ENCODE measurements at places on chromosomes 3 and 15.

- DNase-seq: peak; percentile 60
Observed at GRCh38 chr15:63504979-63505841, 817 bp downstream of the USP3 start.

DNA sequence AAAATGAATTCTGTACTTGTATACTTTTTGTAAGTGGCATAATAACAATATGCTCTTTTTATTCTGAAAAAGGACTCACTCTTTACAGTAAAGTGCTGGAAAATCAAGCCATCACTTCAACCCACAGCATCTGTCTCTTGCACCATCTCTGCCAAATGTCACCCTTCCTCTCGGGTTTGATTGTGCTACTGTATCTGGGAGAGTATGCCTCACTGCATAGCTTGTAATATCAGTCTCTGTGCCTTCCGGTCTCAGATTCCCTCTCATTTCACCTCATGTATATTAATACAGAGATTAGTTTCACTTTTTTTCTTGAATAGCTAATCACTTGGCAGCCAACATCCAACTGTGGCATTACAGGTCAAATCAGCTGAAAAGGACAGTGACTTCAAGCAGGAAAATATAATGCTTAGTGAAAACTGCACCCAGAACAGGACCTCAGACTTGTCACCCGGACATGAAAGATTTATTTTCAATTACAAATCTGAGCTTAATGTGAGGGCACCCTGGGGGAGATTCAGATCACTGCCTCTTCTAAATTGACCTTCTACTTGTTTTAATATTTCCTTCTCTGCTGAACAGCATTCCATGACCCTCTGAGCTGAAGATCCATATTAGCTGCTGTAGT, 605.8 kb upstream of the NAALADL2 start:
- peak; percentile 35 for DNase-seq

DNA sequence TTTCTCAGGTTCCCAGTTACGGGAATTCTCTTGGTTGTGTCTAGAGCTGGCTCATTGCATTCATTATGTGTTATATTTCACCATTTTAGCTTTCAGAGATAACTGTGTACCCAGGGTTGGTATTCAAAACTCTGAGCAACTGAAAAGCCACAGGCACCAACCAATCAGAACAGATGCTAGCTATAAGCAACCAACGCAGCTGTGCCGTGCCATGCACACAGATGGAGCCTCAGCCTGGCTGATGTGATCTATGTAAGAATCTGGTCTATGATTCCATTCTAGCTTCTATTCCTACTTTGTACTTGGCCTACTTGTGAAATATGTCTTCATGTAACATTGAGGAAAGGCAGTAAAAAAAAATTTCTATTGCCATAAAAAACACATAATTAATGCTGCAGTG, 95.0 kb upstream of the CCDC80 start:
- no peak for DNase-seq

DNA sequence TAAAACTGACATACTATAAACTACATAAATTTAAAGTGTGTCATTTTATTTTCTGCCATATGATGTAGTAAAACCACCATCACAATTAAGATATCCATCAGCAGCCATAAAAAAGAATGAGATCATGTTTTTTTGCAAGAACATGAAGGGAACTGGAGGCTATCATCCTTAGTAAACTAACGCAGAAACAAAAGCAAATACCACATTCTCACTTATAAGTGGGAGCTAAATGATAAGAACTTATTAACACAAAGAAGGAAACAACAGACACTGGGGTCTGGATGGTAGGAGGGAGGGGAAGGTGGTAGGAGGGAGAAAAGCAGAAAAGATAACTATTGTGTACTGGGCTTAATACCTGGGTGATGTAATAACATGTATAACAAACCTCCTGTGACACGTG, 24.6 kb downstream of the CCDC14 start:
- no peak for DNase-seq

DNA sequence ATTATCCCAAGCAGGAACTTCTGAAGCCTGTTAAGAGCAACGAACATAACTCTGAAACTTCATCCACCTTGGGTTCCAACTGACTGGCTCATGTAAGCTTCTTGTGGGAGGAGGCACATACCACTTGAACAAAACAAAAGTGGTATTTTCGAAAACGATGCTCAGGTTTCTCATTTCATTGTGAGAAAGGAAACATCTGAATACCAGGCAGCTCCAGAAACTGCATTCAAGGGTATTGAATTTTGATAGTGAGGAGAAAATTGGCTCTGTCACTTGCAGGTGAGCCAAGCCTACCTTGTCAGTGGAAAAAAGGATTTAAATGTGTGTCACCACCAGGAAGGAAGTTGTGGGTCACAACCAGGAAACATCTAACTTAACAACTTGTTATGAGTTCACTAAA, 218.1 kb upstream of the SATB1 start:
- DNase-seq: no peak

DNA sequence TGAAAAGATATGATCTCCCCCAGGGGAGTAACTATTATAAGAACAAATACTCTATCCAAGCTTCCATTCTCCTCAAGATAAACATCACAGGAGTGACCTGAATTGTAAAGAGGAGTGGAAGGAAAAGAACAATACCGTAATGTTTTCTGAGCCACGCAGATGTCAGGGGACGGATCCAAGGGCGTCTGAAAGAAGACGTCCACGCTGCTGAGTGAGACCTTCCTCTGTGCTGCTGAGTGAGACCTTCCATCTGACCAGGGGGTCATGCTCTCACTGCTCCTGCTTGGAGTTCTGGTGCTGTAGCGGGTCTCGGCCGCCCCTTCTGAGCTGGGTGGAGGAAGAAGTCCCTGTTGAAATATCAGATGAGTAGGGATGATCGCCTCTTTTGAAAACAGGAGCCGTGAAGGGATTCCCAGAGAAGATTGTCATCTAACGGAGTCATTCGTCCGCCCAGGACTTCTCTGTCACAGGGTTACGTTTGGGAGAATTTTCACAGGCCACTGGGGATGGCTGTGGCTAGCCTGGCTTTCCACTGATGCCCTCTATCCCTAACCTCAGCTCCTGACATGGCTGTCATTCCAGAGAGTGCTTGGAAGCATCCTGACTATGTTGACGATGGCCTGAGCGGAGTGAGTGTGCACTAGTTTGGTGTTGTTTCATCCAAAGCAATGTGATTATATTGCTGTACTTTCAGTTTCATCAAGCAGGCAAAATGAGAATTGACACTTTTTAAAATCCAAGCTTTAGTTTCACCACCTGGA, 184.9 kb downstream of the APBA2 start:
- DNase-seq: peak; percentile 68

DNA sequence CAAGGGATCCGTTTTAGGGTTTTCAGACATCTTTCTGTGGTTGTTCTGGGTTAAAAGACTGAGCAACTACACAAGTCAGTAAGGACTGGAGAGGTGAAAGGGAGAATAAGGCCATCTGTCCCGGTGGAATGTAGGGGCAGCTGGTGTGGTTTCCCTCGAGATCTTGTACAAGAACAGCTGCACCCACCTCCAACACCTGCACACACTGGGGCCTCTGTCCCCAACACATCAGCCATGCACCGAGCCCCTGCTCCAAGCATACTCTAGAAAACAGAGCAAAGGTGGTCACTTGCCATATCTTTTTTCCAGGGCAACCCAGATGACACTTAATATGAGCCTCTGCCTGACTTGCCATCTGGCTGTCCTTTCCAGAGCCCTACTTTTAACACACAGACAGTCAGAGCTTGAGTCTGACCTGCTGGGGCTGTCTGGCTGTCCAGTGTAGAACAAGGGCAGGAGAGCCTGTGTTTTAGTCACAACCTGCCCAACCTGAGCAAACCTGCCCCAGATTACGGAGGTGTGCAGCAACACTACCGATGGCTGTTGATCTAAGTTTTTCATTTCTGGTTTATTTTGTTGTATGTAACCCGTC, 12.2 kb downstream of the MAN2A2 start:
- peak; percentile 19 for DNase-seq

DNA sequence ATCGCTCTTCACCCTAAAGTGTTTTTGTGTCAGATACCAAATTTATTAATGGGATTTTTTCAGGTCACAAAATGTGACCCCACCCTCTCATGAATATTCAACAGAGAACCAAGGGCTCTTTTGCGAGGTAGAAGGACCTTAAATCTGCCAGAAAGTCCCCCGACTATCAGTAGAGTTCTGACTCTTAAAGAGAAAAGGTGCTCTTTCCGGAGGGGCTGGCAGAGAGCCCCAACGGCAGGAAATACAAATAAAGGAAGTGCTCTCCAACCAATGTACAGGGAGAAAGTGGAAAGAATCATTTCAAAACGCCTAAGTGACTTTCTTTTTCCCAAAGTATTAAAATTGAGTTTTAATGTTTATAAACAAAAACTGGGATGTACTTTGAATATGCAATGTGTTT, 517.2 kb downstream of the FOXP1 start:
- no peak for DNase-seq

DNA sequence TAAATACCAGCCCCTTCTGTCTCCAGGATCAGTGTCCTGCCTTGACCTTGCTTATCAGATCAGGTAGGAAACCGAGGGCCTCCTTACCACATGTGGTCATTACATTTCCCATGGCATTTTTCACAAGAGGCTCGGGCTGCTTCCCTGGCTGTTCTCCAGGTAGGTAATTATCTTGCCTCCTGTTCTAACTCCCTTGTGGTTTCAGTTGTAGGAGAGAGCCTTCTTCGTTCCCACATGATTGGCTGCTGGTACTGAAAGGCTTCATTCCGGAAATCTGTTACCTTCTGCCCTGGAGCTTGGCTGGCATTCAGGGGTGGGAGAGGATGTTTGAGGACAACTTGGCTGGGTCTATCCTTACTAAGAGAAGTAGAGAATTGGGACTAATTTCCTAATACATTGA, 46.8 kb upstream of the RORA start:
- peak; percentile 3 for DNase-seq

DNA sequence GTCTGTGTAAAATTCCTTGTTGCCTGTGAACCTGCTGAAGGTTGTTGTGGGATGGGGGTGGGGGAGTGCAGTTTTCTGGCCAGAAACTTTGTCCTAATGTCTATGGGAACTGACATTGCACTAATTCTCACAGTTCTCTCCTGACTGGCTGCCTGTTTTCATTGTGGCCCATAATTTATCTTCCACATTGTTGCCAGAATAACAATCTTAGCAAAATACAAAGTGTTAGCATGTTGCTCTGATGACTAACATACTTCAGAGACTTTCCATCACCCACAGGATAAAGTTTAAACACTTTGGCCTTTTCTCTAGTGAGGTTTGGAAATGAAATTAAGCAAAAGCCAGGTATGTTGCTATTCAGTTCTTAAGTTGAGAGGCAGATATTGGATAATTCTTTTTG, 81.4 kb upstream of the TBC1D5 start:
- no peak for DNase-seq

DNA sequence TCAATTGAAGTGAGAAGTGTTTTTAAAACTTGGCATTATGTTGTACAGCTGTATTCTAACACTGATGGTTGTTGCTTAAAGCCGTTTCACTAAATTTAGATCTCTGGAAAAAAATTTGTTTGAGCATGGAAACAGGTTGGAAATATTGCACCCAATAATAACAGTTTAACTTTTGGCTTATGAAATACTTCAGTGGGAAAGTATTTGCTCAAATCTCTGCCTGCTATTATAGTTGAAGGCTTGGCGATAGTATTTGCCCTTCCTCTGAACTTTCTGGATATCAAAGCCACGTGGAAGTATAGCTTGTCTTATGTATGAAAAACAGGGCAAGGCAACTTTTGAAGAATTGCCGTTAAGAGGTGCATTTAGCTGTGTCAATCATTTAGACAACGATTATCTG, 270.3 kb upstream of the LRRFIP2 start:
- DNase-seq: no peak

DNA sequence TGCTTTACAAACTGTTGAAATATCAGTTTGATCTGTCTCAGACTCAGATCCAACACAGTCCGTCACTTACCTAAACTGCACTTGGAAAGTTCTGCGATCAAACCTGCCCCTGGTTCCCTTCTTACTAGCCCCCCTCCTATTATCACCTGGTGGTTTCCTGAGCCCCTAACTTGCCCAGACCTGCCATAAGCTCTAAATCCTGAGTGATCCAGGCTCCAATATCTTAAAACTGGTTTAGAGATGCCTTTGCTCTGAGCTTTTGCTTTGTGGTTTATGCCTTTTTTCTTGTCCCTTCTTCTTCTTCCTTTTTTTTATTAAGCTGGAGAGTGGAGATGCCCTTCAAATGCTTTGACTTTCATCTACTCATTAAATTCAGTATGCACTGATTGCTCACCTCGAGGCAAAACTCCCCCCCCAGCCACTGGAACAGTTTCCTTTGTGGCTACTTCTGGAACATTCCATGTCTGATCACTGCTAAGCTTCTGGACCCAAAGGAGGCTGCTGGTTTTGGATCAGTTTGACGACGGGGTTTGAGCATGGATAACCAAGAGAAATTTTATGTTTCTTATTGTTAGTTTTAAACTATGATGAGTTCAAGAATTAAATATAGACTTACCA, 3.5 kb upstream of the ITGB5 start:
- DNase-seq: no peak

DNA sequence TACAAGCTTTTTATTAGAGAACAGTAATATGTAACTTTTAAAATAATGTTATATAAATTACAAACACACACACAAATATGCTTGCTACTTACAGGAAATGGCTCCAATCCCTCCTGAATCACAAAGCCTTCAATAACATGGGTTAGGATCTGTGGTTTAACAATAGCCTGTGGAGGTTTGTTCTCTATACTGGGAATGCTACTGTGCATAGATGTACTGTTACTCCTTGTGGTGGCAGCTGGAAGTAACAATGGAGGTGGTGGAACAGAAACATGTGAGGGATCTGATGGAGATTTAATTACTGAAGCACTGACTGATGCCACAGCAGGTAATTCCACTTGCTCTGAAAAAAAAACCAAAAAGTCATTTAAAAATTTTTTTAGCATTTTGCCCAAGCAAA, 64.4 kb downstream of the PHC3 start:
- peak; percentile 9 for DNase-seq

DNA sequence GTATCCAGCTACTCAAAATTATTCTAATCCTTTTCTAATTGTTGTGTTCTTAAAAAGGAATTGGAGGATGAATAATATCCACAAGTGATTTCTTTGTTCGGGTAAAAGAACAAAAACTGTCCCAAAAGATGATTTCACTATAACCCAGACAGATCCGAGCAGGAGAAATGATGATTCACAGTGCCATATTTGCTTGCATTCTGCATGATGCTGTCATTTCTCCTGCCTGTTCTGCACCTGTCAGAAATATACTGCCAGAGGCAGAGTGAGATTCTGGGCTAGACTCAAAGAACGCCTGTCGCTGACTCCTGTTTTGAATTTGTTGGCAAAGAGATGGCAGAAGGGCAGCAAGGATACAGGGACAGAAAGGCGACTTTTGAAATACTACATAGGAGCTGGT, 34.7 kb upstream of the SLC24A5 start:
- no peak for DNase-seq

GRCh38 chr3:6921066-6921465, 60.2 kb downstream of the GRM7 start:
- no peak for DNase-seq

DNA sequence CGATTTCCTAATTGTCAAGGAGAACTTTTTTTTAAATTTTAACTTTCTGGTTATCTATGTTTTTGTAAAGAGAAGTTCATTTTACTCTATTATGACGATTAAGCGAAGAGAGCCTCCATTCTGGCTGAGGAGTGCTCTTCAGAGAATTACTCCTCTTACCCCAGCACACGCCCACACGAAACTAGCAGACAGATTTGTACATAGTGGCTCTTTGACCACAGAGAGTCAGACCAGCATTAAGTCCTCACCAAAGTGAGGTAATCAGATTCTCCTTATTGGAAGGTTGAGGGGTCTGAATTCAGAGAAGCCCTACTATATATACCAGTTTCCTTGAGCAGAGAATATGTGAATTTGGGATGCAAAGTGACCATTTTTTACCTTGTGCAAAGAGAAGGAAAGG, 204.8 kb upstream of the TSC22D2 start:
- no peak for DNase-seq
